A549 treated with GW870086 at 1 μM for 4 hours (cell line): ENCODE measurements at places on chromosomes 6 and 20. TPM values are rescaled to one million over a fixed set of nuclear protein-coding genes. Genes with fewer than 3 reads are reported as not detected.

The TREML1 gene
- total RNA-seq, result not detected in 5 replicates

The CNR1 gene
- total RNA-seq, result 0.45 to 0.65 TPM (median 0.46 TPM) in 5 replicates

The PLAGL1 gene
- total RNA-seq, result 5.1 to 7.5 TPM (median 7.2 TPM) in 5 replicates

The ASIP gene
- not detected in 5 replicates for total RNA-seq

The BANF2 gene
- total RNA-seq, result not detected in 5 replicates

The NPEPL1 gene
- total RNA-seq, result 26.0 to 35.8 TPM (median 34.8 TPM) in 5 replicates
